ENCODE measurements at places on chromosomes 3 and 15.

GRCh38 chr3:53436828-53437227, 57.6 kb upstream of the CACNA1D start:
- DNase-seq, result no peak

- peak; percentile 35 for DNase-seq
These were observed 47.0 kb upstream of the SELENOK start for GRCh38 chr3:53938645-53939044.

DNA sequence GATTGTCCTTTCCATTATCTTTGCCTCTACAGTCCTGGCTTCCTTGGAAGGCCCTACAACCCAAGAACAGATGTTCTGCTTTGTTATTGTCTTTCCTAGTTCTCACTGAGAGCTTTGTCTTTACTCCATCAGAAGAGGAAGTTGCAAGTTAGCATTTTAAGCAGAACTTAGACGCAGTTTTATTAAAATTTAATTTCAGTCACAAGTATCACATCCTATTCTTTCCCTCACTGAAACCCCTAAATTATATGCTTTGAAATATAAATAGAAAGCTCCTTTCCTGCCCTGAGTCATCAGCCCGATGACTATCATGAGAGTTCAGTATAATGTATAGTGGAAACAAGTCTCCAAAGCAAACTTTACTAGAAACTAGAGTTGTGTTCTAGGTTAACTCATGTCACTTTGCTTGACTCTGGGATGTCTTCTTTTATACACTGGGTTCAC, 291.2 kb upstream of the RBMS3 start:
- no peak for DNase-seq

DNA sequence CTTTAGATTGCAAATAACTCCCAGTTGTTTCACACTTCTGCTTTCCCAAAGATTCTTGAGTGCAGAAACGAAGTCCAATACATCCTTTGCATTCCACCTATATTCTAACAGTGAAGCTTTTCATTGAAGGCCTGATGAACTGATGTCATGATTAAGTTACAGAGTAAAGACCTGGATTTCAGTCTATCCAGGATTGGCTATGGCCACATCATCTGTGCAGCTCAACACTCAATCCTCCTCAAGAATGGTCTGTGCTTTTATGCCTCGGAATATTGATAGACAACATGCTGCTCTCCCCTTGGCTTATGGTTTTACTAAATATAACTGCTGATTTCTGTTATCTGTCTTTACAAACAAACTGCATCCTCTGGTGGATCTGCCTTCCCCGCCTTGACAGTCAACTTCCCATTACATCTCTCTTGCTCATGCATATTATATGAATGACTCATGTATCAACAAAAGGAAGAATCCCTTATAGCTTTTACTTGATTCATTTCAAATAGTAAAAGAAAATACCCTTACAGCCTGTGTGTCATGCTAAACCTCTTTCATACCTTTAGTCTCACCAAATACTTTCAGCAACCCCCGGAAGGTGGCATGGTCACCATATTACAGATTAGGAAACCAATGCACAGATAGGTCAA, 59.5 kb downstream of the SCN11A start:
- DNase-seq, result no peak

DNA sequence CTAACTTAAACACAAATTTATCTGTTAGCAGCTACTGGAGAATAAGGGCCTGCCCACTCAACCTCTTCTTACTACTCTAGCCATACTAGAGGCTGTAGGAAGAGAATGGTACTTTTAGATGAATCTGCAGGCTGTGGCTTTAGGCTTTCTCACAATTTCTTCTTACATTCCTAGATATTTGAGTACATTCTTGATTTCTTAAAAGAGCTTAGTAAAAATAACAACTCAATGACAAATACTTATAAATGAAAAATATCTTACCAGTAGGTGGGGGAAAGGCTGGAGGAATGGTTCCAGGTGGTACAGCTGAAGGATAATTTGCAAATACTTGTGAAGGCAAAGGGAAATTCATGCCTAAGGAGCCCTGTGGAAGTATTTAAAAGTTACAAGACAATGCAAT, 92.9 kb upstream of the GK5 start:
- no peak for DNase-seq

GRCh38 chr3:135041601-135042000, 246.5 kb downstream of the EPHB1 start:
- DNase-seq, result no peak

DNA sequence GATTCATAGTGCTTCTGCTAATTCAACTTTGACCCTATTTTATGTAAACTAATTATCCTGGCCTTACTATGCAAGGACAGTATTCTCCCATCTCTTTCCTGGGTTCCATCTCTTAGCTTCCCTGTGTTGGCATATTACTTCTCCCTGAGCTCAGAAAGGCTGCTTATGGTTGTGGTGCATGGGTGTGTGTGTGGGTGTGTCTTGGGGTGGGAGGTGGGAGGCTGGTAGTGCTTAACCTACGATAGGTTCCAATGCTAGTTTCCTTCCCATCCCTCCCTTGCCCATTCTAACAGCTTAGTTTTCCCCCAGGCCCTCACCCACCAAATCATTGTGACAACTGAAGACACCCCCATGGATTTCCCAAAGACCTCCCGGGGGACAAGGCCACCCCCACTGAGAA, 22.8 kb upstream of the ZBTB38 start:
- no peak for DNase-seq

GRCh38 chr15:66763186-66764071, 61.4 kb downstream of the SMAD6 start:
- DNase-seq, result no peak
